ENCODE measurements at places on chromosomes 16 and 17.

- no peak for DNase-seq
These were observed 4.2 kb downstream of the SEPTIN12 start for GRCh38 chr16:4783951-4784336.

DNA sequence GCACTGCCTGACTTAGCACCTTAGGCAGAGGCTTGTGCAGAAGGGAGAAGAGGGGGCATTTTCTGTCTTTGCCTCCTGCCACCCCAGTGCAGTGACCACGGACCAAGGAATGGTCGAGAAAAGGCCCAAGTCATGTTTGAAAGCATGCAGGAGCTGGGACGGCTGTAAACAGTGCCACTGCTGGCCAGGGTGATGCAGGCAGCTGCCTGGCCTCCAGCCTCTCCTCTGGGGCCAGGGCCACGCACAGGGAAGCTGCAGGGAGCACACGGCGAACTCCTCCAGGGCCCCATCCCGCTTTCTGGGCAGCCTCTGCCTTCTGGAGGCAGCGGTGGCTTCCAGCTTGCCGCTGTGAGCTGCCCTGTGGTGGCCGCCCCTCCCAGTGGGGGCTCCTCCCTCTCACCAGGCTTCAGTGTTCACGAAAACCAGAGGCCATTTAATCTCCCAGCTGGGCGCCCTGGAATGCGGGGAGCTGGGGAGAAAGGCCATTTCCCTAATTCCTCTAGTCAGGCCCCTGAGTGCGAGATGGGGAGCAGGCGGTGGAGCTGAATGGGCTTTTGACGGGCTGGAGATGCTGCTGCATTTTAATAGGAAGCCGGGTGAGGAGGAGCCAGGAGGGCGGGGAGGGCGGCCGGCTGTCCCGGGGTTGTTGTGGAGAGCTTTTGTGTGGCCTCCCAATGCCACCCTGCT lies 28.7 kb upstream of the DNAI2 start:
- no peak for DNase-seq

DNA sequence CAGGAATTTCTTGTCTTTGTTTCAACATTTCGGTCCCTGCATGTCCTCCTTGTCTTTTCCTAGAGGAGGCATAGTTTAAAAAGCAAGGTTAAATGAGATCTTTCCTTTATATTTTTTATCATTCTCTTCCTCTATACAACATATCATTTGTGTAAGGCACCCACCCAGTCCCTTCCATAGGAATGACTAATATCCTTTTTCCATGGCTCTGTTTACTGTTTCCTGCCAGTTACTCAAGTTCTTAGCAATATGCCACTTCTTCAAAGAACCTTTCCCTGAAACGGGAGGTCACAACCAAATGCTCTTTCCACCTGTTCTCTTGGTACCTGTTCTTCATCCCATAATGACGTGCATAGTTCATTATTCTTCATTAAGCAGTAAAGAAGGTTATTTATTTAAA lies 1237.1 kb upstream of the GOT2 start:
- no peak for DNase-seq

- DNase-seq: no peak
These were observed 657.8 kb downstream of the MAF start for GRCh38 chr16:78942625-78943245.

DNA sequence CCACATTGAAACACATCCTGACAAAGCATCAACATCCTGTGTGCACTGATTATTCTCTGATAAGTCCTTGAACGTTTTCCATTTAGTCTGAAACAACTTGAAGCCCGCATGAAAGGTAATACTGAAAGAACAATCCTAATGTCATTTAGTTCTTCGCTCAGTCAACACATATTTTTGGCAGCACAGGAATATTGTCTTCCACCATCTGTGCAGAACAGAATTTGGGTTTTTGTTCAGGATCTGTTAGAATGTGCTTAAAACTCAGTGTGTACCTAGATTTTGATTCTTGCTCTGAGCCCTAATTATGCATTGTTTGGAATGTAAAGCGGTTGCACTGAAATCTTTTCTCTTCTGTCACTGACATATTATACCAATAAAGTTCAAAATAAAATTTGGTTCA lies 1036.6 kb downstream of the CDH11 start:
- no peak for DNase-seq

DNA sequence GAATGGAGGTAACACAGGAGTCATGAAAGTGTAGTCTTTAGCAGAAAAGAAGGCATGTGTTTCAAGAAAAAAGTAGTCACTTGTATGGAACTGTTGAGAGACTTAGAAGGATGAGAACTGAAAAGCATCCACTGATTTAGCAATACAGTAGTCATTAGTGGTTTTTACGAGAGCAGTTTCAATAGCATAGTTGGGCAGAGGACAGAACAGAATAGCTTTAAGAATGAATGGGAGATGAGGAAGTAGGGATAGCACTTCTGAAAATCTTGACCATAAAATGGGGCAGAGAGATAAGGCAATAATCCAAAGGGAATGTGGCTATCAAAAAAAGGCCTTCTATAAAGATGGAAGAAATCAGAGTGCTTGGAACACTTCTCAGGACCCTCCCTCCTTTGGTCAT lies 64.8 kb upstream of the C17orf78 start:
- DNase-seq: no peak

DNA sequence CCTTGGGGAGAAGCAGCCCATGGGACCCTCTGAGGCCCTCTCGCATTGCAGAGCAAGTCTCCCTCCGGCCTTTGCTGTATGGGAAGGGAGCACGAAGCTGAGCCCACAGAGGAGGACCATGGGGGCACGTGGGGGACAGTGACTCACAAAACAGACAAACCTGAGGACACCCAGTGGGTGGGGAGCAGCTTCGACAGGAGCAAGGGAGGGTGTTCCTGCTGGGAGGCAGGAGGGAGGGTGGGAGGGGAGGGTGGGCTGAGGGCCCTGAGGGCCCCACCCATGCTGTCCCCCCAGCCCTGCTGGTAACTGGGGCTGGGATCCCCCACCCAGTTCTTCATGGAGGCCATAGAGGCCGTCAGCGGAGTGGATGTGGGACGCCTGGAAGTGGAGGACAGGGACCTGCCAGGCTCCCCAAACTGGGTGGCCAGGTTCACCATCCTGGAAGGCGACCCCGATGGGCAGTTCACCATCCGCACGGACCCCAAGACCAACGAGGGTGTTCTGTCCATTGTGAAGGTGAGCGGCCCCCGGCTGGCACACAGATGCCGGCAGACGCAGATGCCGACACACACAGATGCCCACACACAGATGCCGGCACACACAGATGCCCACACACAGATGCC lies 12.5 kb downstream of the SLC22A31 start:
- DNase-seq: no peak

- no peak for DNase-seq
These were observed 218.2 kb downstream of the WWOX start for GRCh38 chr16:78317564-78318240.

GRCh38 chr17:43702637-43703036 lies 40.9 kb upstream of the MEOX1 start:
- DNase-seq: no peak

DNA sequence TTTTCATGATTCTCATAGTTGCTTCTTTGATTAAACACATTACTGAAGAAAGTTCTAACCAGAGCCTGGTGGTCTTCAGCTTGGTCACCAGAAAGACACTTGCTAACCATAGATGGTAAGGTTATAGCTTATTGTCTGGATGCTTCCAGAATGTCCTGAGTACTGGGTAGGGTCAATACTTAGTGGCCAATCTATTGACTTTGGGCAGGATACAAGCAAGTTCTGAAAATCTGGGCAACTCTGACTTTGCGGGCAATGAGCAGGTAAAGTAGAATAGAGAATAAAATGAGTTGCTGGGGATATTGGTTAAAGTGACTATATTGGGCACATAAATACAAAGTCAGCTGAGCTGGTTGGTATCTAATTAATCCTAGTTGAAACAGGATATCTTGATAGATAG lies 63.0 kb downstream of the ABCA8 start:
- no peak for DNase-seq

GRCh38 chr16:81841722-81842121 lies 62.6 kb downstream of the PLCG2 start:
- DNase-seq: peak; percentile 37

DNA sequence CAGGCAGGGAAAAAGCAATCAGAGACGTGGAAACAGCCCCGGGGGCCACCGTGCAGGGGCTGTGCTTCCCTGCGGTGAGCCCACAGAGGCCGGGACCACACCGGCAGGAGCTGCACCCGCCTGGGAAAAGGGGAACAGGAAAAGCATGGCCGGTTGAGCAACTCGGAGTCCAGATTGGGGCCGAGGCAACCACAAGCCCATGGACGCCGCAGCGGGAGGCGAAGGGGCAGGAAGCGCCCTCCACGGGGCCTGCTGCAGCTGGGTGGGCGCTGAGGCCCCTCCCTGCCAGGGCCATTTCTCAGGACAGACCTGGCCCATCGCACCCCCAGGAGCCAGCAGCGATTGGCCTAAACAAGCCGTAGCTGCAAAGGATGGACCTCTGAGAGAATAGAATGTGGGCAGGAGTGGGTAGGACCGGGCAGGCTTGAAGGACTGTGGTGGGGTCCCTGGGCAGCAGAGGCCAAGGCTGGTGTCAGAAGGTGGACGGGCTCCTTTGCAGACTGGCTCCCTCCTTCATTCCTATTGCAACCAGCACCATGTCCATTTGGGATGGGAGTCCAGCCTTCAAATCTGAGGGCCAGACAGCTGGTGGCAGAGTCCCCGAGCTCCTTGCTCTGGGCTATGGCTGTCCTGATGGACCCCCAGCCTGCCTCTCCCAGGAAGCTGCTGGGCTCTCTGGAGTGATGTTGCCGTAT lies 30.4 kb downstream of the COX4I1 start:
- no peak for DNase-seq

All from GM19239 (cell line).